ENCODE measurements at places on chromosomes 1 and 21.

DNA sequence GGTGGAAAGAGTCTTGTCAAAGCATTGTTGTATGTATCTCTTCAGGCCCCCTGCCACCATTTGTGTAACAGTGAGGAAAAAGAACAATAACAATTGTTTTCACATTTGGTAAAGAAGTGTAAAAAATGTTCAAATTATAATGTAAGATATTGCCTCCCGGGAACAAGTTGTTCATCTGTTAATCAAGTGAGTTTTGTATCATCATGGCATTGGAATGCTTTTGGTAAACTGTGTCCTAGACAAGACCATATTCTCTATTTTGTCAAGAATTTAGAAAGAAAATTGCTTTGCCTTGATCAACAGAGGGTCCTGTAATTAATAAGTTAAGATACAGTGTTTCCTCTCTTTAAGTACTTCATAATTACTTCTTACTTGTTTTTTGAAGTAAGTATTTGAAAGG lies 692.0 kb upstream of the NR5A2 start:
- no peak for DNase-seq

- DNase-seq, result no peak
Measured at GRCh38 chr1:1306661-1307260, 969 bp downstream of the ACAP3 start.

DNA sequence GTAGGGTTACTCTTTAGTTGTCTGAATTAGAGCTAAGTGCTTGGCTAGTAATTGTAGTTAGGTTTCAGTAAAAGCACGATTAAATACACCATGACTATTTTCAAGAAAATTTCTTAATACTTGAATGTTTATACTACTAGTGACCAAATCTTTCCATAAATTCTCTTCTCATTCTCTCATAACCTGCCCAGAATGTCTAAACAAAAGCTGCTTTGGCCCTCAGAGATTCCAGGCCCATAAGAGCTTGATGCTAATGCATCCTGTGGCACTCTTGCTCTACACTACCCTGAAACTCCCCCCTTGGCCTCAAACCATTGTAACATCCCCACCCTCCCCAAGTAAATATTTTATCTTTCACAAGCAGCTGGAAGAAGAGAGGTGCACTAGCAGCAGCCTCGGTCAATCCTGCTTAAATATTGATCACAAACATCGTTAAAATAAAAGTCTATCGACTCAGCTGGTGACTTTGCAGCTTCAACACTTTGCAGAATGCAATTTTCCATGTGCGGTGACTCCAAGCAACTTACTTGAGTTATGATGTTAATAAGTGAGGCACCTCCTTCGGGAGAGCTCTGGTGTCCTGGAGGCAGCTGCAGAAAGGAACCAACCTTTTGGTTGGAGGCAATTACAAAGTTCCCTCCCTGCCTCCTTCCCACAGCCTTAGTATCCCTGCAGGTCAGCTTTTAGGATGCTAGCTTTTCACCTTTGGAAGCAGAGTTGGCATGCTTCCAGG lies 315.6 kb upstream of the PLXNA2 start:
- no peak for DNase-seq

- DNase-seq, result no peak
Measured at GRCh38 chr1:43565600-43566360, 35.1 kb downstream of the PTPRF start.

GRCh38 chr1:70528590-70529333 lies 117.7 kb downstream of the CTH start:
- peak; percentile 26 for DNase-seq

GRCh38 chr1:14733048-14733778 lies 134.7 kb downstream of the KAZN start:
- no peak for DNase-seq

DNA sequence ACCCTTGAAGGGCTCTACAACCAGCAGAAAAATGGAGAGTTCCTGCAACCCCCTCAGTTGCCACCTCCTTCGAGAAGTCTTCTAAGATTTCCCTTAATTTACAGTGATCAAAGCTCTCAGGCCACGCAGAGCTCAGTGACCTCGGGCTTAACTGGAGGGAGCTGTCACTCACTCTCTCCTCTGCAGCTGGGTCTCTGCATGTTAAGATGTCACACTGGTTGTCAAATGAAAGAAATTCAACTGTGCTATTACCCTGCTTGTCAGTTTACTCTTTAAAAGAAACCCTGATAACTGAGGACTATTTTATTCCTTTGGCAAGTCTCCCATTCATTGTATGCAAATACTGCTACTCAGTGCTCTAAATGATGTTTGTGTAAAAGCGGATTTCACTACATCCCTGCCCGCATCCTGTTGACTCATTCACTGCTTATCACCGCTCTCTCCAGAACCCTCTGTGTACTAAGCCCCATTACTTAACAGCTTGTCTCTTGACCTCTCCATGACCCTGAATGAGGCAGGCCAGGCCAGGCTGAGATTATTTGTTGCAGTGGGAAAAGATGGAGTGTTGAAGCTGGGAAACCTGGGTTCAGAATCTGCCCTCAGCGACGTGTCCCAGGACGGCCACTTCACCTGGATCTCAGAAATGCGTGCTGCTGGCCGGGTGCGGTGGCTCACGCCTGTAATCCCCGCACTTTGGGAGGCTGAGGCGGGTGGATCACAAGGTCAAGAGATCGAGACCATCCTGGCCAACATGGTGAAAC lies 13.7 kb downstream of the DHRS3 start:
- peak; percentile 47 for DNase-seq

GRCh38 chr21:27149034-27149433 lies 182.1 kb upstream of the ADAMTS5 start:
- DNase-seq, result no peak

DNA sequence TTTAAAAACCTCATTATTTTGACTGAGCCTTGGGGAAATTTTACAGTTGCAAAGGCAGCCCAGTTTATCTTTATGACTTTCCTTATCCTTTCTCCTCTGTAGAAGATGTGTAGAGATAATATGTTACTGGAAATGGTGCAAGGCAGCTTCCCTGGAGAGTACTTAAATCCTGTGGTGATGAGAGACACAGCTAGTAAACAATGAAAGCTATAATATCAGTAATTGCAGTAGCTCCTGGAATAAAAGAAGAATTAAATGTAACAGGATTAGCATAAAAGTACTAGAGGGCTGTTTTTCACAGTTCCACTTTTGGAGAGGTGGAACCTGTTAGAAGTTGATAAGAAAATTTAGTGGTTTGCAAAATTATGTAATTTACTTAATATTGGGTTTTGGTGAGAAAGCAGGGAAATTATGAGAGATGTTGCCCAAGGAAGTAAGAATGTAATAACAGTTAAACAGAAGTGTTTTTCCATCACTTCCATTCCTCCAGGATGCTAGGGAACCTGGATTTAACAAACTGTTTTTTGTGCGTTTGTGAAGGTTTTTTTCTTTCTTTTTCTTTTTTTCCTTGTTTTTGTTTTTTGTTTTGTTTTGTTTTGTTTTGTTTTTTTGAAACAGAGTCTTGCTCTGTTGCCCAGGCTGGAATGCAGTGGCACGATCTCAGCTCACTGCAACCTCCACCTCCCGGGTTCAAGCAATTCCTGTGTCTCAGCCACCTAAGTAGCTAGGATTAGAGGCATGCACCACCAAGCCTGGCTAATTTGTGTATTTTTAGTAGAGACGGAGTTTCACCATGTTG lies 15.7 kb upstream of the EDEM3 start:
- DNase-seq, result no peak

GRCh38 chr1:218557731-218558130 lies 212.6 kb downstream of the TGFB2 start:
- DNase-seq, result no peak

- DNase-seq, result no peak
Measured at GRCh38 chr1:221563476-221563921, 178.4 kb downstream of the DUSP10 start.

- no peak for DNase-seq
Measured at GRCh38 chr1:192159014-192159413, 752 bp downstream of the RGS18 start.
